ENCODE measurements at places on chromosomes 3 and 15.

- DNase-seq, result no peak
These were observed 173.1 kb downstream of the TBC1D2B start for GRCh38 chr15:77904436-77904821.

DNA sequence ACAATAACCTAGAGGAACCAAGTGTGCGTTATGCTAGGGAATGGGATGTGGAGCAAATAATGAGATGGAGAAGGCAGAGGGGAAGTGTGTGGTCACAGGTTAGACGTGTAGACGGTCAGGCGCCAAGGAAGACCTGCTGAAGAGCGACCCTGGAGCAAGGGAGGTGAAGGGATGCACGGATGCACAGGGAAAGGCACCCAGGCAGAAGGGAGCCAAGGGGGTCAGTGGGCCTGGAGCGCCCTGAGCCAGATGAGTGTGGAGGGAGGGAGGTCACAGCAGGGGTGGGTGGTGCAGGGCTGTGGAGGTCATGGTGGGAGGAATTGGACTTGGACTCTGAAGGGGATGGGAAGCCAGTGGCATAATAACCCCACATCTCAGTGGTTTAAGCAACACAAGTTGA, 70.2 kb downstream of the SLC6A1 start:
- DNase-seq, result no peak

DNA sequence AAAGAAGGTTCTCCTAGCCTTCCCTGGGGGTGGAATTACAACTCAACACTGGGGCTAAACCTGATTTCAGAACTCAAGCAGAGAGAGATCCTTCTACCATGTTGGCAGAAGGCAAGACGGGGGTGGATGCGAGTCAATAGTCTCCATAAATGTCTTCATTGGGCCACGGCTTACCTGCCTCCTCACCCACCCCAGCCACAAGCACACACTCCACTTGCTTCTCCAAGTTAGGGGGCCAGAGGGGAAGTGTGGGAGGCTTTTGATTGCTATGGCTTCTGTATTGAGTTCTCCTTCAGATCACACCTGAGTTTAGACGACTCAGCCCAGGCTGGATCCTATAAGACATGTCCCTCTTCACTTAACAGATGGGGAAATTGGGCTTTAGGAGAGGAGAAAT, 178.9 kb downstream of the UACA start:
- DNase-seq, result no peak

GRCh38 chr15:63049783-63050371, 7.3 kb downstream of the TPM1 start:
- peak; percentile 19 for DNase-seq

DNA sequence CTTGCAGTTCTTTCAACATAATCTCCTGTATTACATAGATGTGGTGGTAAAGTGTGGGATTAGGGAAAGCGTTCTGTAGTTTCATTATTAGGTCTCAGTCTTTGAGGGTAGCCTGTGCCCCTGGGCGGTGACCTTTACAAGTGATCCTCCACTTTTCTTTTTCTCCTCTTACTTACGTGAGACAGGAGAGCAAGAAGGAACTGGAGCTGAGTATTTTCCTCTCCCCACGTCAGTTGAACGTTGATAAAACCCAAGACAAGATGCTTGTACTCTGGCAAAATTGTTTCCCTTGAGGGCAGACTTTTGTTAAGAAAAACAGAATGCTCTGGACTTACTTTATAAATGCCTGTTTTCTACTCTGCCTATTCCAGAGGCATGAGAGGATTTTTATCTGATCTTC, 378.7 kb downstream of the ZNF385D start:
- no peak for DNase-seq

GRCh38 chr15:89206908-89207331, 14.5 kb downstream of the RLBP1 start:
- peak; percentile 68 for DNase-seq

- peak; percentile 66 for DNase-seq
These were observed 16.9 kb upstream of the PRKCI start for GRCh38 chr3:170205302-170205701.

DNA sequence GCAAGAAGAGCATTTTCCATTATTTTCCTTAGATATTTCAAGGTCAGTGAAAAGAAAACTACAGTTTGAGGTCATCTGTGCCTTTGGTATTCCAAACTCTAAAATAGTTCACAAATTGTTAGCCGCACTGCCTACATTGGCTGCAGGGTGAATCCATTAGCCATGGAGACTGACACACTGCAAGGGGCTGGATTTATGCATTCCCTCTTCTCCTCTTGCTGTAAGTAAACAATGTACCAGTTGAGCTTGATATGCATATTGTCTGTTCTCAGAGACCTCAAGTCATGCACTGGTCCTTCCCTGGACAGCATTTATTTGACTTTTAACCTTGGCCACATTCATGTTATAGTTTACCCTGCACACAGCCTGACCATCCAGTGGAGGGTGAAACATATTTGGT, 50.2 kb upstream of the TNFSF10 start:
- no peak for DNase-seq

DNA sequence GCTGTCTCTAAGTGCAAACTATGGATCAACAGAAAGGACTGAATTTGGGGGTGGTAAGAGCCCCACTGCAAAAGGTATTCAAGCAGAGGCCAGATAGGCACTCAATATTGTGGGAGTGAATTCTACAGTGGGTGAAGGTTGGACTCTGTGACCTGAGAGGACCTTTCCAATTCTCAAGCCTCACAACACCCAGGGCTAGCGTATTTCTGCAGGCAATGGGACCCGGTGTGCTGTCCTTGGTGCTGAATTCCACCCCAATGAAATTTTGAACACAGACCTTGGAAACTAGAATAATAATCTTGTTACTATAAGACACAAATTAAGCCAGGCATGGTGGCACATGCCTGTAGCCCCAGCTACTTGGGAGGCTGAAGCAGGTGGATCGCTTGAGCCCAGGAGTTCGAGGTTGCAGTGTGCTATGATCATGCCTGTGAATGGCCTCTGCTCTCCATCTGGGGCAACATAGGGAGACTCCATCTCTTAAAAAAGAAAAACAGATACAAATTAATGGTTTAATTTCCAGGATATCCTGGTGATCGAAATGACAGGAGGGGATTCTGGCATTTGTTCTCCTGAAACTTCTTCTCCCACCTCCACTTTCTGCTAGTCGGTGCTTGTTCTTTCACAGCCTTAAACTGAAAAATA, 135.4 kb downstream of the RAB11A start:
- peak; percentile 44 for DNase-seq

- peak; percentile 26 for DNase-seq
These were observed 109.9 kb downstream of the DNAJB8 start for GRCh38 chr3:128356822-128357221.

DNA sequence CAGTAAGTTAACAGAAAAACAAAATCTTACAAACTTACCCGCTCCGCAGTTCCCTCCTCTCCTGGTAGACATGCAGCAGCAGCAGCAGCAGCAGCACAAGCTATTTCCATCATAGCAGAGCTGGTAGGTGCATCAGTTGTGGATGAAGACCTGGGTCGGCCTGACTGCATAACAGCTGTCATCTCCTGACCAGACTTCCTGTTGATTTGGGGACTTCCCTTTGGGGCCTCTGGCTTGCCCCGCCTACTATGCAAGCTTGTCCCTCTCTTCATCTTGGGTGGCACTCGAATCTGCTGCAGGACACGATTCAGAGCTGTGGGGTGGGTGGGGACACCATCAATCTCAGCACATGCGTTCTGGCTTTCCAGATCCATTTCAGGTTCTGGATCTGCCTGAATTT, 65.7 kb downstream of the TMCC1 start:
- DNase-seq, result no peak

- DNase-seq, result no peak
These were observed 300.3 kb downstream of the OCA2 start for GRCh38 chr15:27798807-27799206.

DNA sequence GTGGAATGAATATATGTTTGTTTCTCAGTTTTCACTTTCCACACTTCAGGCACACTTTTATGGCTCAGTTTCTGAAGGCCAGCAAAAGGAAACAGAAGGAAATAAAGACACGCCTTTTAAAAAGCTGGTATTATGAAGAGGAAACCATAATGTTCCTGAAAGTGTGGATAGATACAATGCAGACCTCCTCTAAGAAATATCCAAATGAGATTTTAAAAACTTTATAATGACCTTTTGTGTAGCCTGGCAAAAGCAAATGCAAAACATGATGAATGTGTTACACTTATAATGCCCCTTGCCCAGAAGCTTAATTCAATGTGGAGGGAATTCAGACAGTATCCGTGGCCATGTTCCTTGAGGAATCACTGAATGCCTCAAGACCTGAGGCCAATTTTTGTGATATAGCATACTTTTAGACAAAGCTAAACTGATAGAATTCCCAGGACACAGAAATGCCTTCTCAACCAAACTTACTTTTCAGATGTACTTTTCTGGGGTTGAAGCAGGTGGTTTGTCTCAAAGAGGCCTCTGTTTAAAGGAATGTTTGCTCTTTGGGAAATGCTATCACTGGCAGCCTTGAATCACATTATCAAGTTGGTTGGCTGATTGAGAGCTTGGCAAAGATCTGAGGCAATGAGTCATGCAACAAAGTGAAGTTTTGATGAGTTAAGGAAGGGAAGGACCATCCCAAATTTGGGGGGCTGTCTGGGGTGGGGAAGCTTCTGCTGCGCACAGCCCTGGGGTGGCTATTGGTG, 77.1 kb upstream of the CACNA2D3 start:
- DNase-seq, result no peak

GRCh38 chr3:100603469-100603868, 5.9 kb upstream of the ADGRG7 start:
- peak; percentile 42 for DNase-seq

- DNase-seq, result peak; percentile 75
These were observed 73.1 kb downstream of the FGF7 start for GRCh38 chr15:49495993-49496753.

GRCh38 chr3:117217760-117218316, 508.3 kb downstream of the TUSC7 start:
- DNase-seq, result no peak

GRCh38 chr3:177680472-177680821, 483.2 kb upstream of the TBL1XR1 start:
- DNase-seq, result no peak

GRCh38 chr3:23002151-23002550, 201.0 kb upstream of the UBE2E2 start:
- DNase-seq, result no peak

GRCh38 chr15:76181705-76182107, 121.9 kb downstream of the TMEM266 start:
- DNase-seq, result no peak

DNA sequence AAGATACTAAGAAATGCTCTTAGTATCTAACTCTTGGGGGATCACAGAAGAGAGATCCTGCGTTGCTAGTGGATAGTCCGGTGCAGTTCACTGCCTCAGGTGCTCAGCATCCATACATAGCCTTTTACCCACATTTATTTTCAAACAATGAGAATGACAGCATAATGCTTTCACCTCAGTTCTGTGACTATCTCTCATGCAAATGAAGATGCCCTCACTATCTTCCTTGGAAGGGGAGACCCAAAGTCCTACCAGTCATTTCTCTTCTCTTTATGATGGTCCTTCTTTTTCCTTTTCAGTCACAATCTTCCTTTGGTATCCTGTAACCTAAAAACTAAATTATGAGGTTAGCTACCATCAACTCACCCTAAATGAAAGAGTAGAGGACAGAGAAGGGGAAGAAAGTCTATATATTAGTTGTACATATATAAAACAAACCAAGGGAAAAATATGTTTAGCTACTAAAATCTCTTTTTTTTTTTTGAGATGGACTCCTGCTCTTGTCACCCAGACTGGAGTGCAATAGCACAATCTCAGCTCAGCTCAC, 30.9 kb upstream of the SLC28A2 start:
- no peak for DNase-seq

- no peak for DNase-seq
These were observed 251.5 kb downstream of the FAM43A start for GRCh38 chr3:194937144-194937543.
